Activated CD8-positive, alpha-beta memory T cell treated with anti-CD3 and anti-CD28 coated beads for 36 hours (primary cell): ENCODE measurements at places on chromosomes 6 and 20. TPM values are rescaled to one million over a fixed set of nuclear protein-coding genes. Genes with fewer than 3 reads are reported as not detected.

Gene AP5S1
- 13.6 TPM for total RNA-seq

Gene HEBP2
- 28.6 TPM for total RNA-seq

Gene APCDD1L
- not detected for total RNA-seq

Gene SIRPG
- total RNA-seq: 16.5 TPM

Gene GGTLC1
- total RNA-seq: not detected

Gene ZC2HC1B
- not detected for total RNA-seq

Gene TREM1
- total RNA-seq: not detected

Gene RGS19
- total RNA-seq: 42.2 TPM

Gene WFDC5
- total RNA-seq: not detected

Gene TRIM39
- total RNA-seq: 18.6 TPM

Gene PRDM13
- total RNA-seq: not detected

Gene CST5
- total RNA-seq: not detected

Gene OLIG3
- 0.17 TPM for total RNA-seq

Gene KIF16B
- total RNA-seq: 3.2 TPM
